ENCODE measurements at places on chromosomes 5 and 9. TPM values are rescaled to one million over a fixed set of nuclear protein-coding genes. Genes with fewer than 3 reads are reported as not detected.

SHOC1 gene
- total RNA-seq, result not detected

DPP7 gene
- 103 TPM for total RNA-seq

KCNMB1 gene
- not detected for total RNA-seq

CCDC180 gene
- total RNA-seq, result 2.2 TPM

NR4A3 gene
- total RNA-seq, result under 0.01 TPM

PLPP7 gene
- total RNA-seq, result 2.6 TPM

LIFR gene
- 75.7 TPM for total RNA-seq

SLC34A1 gene
- not detected for total RNA-seq

TXNDC8 gene
- total RNA-seq, result not detected

RMND5B gene
- 28.8 TPM for total RNA-seq

SPEF2 gene
- 0.98 TPM for total RNA-seq

TIMD4 gene
- not detected for total RNA-seq

All from vein endothelial cell (primary cell).